ENCODE measurements at places on chromosomes 13 and 19.

DNA sequence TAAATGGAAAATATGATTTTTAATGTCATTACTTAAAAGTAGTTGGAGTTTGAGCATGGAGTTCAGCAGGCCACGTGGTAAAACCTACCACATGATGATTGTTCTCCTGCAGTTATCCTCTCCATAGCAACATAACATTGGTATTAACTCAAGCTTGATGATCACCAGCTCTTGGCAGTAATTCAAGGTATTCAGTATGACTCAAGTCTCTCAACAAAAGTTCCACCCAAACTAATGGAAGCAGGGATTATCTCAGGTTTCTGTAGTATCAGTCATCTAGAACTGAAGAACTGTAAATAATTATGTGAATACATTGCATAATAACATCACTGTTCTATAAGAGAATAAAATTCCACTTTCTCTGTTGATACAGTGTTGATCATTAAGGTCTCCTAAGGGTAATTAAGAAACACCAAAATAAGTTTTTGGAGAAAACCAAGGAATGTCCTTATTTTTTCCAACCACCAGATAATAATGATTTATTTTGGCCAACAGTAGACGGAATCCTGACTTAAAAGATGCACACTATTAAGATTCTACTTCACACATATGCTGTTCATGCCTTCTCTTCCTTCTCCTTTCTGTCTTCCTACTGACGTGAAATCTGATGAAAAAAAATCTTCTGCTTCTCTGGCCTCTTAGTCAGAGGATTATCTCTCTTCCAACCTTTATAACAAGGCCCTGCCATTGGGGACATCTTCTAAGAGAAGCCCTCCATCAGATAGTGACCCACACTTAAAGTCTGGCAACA is 1092.3 kb downstream of the EFNB2 start:
- no peak for DNase-seq

GRCh38 chr13:88592105-88592504 is 920.9 kb downstream of the SLITRK5 start:
- no peak for DNase-seq

- no peak for DNase-seq
These were observed 2.2 kb upstream of the TNFRSF19 start for GRCh38 chr13:23567906-23568460.

DNA sequence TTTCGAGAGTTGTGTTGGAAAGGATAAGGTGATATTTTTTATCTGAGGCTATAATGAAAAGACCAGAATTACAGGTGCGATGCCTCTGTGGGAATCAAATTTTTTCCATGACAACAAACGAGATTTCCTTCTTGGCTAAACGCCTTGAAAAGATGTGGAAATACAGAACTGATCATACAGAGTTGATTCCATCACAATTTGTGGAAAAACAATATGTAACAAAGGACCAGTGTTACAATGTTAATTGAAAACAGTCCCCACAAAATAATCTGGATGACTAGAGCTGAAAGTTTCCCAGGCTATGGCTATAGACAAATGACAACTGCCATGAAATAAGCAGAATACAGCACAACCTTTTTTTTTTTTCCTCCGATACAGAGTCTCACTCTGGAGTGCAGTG is 628.9 kb downstream of the DIAPH3 start:
- DNase-seq = no peak

- DNase-seq = no peak
These were observed 539 bp downstream of the ZNF554 start for GRCh38 chr19:2820112-2820702.

GRCh38 chr19:58585442-58586132 is 12.5 kb upstream of the MZF1 start:
- DNase-seq = no peak

Data from stimulated activated CD8-positive, alpha-beta memory T cell treated with anti-CD3 and anti-CD28 coated beads, Interleukin-2, amount 100 ng/mL, for 1 hour (primary cell).